ENCODE measurements at places on chromosomes 12 and 14.

GRCh38 chr12:89857652-89858274 is 149.1 kb upstream of the ATP2B1 start:
- DNase-seq: no peak

DNA sequence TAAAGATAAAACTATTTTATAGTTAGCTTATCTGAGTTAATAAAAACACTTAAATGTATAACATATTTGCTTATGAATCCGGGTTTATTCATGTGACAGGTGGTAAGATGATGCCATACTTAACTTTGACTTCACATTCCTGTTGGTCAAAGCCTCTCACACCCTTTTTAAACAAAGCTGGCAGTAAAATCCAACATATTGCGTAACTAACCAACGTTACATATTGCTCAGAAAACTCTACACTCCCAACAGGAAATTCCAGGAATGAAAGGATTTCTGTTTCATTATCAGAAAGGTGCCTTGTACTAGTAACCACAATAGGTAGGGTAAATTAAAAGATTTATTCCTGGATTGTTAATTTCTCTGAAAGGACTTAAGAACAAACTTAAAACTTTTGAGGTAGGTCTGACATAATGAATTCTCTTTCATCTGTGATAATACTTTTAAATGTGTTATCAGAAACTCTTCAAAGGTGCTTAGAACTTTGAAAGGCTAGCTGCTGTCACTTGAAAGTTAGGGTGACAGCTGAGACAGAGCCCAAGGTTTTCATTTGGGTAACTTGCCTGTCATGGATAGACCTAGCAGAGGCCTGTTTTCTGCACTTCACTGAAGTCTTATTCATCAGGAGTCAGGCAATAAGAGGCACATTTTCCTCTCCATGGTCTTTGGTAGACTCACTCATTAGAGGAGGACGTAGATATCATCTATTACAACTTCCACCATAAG is 23.8 kb upstream of the CATSPERB start:
- no peak for DNase-seq

DNA sequence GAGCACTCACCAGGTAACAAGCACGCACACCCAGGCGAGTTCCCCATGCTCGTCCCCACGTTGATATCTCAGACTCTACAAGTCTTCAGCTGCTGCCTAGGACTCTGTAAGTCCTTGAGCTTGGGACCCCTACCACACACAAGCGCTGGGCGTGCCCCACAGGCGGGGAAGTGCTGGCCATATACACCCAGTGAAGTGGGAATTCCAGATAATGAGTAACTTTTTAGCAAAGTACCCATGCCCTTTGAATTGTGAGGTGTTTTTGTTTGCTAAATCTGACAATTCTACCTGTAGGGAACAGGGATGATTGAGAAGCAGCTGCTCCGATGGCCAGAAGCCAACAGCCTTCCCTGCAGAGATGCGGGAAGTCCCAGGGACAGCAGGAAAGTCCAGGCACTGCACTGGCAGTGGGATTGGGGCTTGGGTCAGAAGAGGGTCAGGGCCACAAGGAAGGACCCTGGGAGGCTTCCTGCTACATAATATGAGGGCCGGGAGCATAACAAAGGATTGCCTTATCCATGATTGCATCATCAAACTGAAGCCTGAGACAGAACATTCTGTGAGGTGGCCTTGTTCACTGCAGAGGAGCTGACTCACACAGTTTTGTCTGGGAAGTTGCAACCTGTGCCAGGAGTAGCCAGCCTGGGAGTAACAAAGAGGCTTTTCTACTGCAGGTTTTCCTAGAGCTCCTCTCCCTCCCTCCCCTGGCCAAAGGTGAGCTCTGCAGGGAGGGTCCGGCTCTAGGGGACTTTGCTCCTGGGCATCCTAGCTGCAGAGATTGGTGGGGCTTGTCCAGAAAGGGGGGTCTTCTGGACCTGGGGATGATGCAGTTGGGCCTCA is 13.2 kb upstream of the SERPINA3 start:
- no peak for DNase-seq

DNA sequence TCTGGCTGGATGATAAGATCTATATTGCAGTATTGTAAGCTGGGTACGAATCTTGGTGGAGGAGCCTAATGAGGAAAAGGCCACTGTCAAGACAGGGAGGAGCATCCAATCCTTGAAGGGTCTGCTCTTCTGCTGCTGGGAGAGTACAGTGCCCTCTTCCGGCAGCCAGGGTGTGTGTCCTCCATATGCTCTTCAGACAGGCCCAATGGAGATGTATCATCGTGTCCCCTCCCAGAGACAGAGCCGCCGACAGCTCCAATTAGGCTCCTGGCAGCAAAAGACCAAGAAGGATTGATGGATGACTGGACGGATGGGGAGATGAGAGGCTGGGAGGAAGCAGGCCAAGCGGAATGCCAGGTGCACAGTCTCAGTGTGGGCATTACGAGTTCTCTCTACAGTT is 51.6 kb upstream of the PIWIL1 start:
- DNase-seq: no peak

GRCh38 chr12:115305867-115306266 is 621.9 kb upstream of the TBX3 start:
- no peak for DNase-seq

DNA sequence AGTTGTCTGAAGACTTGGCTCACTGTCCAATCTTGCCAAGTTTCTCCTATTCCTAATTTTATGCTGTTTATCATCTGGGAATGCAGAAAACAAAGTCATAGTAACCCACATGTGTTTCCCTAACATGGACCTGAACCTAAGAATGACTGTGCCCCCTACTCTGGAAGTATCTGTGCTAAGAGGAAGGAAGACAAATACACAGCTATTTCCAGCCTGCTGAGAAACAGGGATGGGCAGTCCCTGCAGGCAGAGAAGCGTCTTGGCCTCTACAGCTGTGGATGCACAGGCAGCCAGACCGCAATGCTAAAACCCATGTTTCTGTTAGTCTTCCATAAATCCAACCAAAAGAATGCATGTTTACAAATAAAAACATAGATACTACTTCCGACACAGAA is 56.2 kb downstream of the DUSP16 start:
- DNase-seq: no peak

DNA sequence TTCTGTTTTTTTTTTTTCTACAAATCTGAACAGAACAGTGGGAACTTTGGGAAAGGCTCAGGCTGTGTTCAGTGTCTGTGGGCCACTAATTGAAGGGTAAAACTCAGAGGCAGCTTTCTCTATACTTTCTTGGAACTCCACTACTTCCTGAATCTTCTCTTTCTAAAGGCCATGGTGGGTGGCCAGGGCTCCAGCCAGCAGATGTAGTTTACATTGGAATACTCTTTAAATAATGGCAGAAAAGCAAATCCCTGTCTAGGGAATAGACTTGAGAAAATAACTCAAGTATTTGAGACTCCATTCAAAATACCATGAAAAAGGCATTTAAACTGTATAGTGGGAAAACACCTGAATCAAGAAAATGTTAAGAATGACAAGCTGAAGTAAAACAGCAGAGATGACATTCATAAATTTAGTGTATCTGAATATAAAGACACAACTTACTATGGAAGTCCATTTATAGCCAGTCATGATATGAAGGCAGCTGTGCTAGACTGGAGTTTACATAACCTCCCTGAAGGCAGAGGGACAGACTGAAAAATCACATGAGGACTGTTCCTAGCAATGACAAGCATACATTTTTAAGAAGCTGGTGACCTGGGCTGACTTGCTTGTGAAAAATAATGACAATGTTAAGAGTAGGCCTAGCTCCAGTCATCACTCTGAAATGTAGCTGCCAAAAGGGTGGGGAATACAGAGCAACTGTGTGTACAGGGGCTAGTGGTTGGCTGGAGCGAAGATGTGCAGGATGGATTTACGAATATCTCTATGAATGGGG is 168.6 kb downstream of the STXBP6 start:
- no peak for DNase-seq

GRCh38 chr12:49092086-49092815 is 2.4 kb downstream of the DHH start:
- DNase-seq: peak; percentile 68

- DNase-seq: no peak
Measured at GRCh38 chr12:49537231-49537751, 1.5 kb upstream of the KCNH3 start.

Data from activated CD4-positive, alpha-beta T cell treated with anti-CD3 and anti-CD28 coated beads, Interleukin-10, Interleukin-2, amounts not matched to agents 100 ng/mL and 50 ng/mL, durations not matched to agents 16 hours and 8 hours (primary cell).